ENCODE measurements at places on chromosomes 12 and 14.
A peak's percentile ranks its signal among the peaks of the same experiment; 100 is the strongest.

GRCh38 chr14:94960285-94961001, 190.5 kb upstream of the GSC start:
- no peak for DNase-seq

GRCh38 chr14:74401504-74402241, 24.3 kb downstream of the SYNDIG1L start:
- DNase-seq = peak; percentile 45

DNA sequence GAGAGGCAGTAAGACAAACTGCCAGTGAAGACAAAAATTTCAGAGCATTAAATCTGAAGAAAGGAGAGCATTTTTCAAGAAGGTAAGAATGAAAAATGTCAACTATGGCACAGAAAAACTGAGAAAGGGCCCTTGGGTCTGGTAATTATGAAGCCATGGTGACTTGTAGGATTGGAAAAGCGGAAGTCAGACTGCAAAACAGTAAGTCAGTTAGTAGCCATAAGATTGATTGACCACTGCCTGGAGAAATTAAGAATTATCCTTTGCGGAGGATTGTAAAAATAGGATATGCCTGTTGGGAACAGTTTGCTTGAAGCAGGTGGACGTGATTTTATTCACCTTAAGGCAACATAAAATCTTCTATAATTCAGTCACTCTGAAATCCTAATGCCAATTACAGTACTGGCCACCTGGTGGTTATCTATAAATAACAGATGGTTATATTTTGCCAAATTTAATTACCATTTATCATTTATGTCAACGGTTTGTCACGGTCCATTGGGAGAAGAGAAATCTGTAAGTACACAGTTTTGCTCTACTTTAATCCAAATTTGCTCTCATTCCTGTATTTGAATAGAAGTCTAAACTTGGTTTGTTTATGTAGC, 127.1 kb upstream of the CNTN1 start:
- DNase-seq = no peak

DNA sequence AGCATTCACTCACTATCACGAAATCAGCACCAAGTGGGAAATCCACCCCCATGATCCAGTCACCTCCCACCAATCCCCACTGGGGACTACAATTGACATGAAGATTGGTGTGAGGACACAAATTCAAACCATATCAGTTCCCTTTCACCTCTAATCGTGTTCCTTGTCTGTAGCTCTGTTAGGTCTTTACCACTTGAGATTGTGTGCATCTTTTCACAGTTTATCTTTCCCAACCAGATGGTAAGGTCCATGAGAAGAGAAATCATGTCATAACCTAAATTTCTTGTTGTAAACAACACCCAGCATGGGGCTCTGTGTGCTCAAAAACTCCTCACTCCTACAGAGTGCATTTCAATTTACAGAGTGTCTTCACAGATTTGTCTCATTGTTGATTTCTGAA, 27.1 kb upstream of the PCED1B start:
- DNase-seq = peak; percentile 27

DNA sequence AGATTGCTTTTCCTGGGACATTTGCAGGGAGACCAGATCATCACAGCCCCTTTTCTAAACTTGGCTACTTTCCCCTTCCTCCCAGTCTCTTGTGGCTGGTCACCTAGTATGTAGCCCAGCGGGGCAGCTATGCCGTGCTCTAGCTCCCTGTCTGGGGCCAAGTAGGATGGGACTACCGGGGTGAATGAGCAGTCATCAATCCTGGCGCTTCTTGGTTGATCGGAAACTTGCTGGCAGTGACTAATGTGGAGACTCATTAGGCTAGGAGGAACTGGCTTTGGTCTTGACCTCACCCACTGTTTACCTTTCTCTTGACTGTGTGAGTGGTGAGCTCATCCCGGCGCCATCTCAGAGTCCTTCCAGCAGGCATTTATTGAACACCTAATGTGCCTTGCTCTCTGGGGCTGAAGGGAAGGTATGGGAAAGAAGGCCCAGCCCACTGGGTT, 15.9 kb downstream of the PLEKHG3 start:
- DNase-seq = no peak

DNA sequence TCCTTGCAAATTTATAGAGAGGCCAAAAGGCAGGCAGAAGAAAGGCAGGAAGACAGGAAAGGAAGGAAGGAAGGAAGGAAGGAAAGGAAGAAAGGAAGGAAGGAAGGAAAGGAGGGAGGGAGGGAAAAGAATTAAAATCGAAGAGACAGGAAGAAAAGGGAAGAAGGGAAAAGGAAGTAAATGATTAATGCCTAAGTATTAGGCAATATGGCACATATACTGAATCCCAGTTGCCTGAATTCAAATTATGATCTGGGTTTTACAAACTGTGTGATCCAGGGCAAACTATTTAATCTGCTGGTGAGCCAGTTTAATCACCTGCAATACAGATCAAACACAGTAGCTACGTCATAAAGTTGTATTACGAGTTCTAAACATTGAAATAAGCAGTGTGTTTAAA, 983.6 kb downstream of the FLRT2 start:
- DNase-seq = no peak

DNA sequence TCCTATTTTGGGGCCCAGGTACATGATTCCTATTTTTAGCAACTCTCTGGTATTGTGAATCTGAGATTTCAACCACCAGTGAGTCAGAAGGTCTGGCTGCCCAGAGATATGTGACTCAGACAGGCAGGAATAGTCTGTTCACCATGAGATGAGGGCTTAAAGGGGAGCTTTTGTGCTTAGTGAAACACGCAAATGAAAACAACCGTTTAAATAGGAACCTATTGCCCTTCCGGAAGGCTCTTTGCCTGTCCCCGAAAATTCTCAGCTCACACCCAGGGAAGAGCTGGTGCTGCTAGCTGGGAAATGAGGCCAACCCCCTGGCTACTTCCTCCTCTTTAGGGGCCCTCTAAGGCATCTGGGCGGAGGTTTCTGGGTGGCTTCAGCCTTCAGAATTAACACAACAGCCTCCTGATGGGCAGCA, 283.6 kb downstream of the CACNA1C start:
- peak; percentile 86 for DNase-seq

DNA sequence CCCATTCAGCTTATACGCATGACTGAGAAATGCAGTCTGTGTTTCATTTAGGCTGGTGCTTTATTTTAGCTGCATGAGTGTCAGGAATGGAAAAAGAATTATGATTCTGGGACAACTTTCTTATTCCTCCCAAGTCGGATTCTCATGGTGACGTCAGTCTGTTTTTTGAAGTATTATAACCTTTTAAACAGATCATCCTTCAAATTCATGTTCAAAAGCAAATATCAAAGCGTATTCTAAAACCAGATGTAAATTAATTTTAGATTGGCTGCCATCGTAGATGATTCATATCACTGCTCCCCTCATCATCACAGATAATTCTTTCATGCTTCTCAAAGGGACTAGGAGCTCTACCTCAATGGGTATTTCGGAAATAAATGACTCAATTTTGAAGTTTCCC, 15.0 kb downstream of the FNTB start:
- DNase-seq = no peak

GRCh38 chr14:105568859-105569766, 42.7 kb downstream of the TMEM121 start:
- DNase-seq = no peak

DNA sequence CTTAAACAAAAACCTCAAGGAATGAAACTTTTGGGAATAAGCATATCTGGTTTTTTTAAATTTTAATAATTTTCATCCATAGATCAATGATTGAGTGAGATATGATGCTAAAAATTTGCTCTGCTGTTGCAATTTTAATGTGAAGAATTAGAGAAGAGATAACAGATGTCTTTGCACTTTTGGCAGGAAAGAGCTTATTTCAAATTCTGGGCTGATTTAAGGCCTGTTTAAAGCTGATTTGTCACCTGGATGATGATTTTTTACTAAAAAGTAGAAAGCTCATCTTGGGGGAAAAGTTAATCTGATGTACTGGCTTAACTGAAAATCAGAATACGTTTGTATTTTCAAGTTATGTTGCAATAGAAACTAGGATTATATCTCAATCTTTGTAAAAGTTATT, 268.9 kb upstream of the NOVA1 start:
- DNase-seq = no peak

GRCh38 chr14:100117633-100118395, 41.6 kb downstream of the DEGS2 start:
- DNase-seq = peak; percentile 75

GRCh38 chr12:128286970-128287369, 20.0 kb downstream of the TMEM132C start:
- DNase-seq = no peak

DNA sequence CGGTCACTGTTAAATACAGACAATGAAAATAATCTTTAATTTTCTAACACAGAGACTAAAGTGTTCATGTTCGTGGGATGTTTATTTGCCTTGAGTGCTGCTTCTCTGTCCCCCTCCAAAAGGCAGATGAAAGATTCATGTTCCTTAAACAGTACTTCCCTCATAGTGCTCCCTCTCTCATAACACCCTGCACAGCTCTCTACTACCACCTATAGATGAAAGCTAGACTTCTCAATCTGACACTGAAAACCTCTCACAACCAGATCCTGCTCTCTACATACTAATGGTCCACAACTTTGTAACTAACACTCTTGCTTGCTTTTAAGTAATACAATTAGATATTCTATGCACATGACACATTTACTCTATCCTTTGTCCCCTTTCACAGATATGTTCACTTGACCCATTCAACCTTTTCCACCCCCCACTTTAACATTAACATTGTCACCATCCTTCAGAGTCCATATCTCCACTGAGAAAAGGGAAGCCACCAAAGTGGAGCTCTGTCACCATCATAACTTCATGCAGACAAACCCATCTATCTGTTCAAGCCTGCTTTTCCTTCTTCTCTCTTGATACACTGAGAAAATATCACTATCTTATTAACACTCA, 266.4 kb upstream of the USP15 start:
- DNase-seq = peak; percentile 86

DNA sequence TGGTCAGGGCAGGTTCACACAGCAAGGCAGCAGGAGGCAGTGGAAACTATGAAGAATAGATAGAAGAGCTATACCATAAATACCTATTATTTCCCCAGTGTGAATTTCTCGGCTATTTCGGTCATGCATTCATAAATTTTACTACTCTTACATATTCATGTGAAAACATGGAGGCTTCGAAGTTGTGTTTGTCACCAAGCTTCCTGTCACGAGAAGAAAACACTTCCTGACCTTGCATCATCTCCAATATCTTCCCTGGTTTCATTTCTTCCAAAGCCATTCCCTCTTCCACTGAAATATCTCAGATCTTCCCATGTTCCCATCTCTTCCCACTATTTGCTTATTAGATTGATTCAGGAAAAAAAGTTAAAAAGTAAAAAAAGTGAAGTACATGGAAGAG, 80.4 kb downstream of the CPNE8 start:
- peak; percentile 57 for DNase-seq

DNA sequence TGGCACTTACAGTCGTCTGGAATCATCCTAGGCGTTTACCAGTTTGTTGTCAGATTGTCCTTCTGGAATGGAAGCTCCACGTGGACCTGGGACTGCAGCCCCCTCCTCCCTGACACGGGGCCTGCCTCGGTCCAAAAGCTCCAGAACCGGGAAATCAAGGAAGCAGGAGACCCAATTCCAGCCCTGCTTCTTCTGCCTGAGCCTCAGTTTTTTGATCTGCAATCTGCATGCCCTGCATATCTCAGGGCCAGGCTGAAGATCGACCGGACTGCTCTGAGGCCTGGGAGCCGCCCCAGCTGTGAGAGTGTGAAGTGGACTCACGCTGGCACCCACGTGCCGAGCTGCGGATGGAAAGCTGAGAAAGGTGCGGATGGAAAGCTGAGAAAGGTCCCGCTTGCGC, 98.6 kb downstream of the SETD3 start:
- DNase-seq = no peak

DNA sequence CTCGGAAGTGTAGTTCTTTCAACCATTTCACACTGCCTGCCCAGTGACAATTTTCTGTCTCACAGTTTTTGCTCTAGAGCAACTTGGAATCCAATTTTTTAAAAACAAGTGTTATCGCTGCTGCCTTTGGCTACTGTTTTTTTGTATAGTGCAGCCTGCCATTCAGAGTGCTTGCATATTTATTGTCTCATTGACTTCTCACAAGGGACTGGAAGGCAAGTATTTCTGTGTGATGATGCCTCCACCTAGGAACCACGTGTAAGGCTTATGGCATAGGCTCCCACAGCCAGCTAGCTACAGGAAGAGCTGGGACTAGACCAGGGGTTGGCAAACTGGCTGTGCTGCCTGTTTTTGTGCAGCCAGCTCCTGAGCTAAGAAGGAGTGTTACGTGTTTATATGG, 903 bp downstream of the PARPBP start:
- DNase-seq = peak; percentile 65

DNA sequence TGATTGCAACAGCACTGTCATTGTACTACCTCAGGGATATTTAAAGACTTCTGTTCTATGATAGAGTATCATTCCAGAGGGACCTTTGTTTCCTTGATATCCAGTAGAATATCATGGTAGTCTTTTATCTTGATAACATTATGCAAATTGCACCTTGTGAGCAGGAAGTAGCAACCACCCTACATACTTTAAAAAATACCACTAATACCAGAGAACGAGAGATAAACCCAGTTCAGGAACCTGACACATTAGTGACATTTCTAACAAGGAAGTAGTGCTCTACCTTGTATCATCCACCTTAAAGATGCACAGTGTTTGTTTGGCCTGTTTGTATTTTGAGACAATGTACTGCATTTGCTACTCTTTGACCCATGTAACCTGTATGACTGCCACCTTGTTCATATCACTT, 8.8 kb upstream of the MAP4K5 start:
- DNase-seq = no peak

- DNase-seq = peak; percentile 44
Measured at GRCh38 chr14:68628605-68629310, 164.1 kb downstream of the ZFP36L1 start.

- no peak for DNase-seq
Measured at GRCh38 chr12:4407136-4407535, 27.6 kb upstream of the FGF23 start.

- no peak for DNase-seq
Measured at GRCh38 chr12:123731596-123731995, 19.4 kb downstream of the ATP6V0A2 start.

- no peak for DNase-seq
Measured at GRCh38 chr14:67916430-67916829, 96.9 kb downstream of the RAD51B start.

DNA sequence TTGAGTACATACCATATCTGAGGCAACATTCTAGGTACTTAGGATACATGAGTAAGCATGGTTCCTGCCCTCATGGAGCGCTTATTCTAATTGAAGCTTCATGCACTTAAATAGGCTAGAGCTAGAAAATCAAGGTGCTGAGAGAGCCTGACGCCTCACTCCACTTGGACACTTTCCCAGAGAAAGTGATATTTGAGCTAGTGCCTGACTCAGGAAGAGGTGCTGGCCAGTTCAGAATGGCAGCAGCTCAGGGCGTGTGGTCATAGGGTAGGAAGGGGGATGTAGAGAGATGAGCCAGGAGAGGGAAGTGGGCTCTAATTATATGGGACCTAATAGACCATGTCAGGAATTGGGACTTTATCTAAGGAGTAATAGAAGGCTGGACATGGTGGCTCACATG, 33.3 kb downstream of the TULP3 start:
- DNase-seq = no peak

All from hematopoietic multipotent progenitor cell treated with erythropoietin and hydrocortisone succinate and interleukin-3 and kit ligand, for 4 days (in vitro differentiated cells).